ENCODE measurements at places on chromosomes 3 and 15.

GRCh38 chr15:35560258-35560657, 14.3 kb upstream of the DPH6 start:
- DNase-seq: no peak

DNA sequence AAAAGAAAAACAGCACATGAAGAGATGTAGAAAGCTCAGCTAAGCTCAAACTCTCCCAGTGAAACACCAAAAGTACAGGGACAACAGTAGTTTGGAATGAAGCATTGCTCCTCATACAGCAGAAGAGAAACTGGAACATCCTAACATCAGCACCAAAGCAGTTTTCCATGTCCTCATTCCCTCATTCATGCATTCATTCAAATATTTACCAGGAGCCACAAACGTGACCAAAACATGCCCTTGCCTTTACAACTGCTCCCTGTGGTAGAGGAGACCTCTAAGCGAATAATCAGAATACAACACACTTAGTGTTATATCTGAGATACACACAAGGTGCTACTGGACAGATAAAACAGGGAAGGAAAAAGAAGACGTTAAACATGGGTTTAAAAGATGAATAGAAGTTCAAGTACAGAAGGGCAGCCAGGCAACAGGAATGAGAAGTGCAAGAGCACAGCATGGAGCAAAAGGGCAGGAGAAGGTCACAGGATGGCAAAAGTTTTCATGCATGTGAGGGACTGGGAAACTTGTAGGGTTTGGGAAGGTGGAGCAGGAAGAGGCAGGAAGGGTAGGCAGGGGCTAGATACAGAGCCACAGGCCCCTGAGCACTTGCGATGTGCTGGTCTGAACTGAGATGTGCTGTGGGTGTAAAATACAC, 58.5 kb upstream of the LMCD1 start:
- no peak for DNase-seq

GRCh38 chr3:185084901-185085300, 68.0 kb downstream of the C3orf70 start:
- no peak for DNase-seq

- peak; percentile 96 for DNase-seq
Measured at GRCh38 chr3:128075522-128076482, 23.6 kb downstream of the SEC61A1 start.

GRCh38 chr15:24944954-24945353, 9.8 kb upstream of the SNRPN start:
- no peak for DNase-seq

- DNase-seq: no peak
Measured at GRCh38 chr3:155352900-155353490, 59.5 kb upstream of the STRIT1 start.

- no peak for DNase-seq
Measured at GRCh38 chr15:73981761-73982221, 10.3 kb downstream of the STOML1 start.

- no peak for DNase-seq
Measured at GRCh38 chr15:40847223-40847961, 3.5 kb downstream of the SPINT1 start.

GRCh38 chr15:54256190-54256589, 277.9 kb downstream of the UNC13C start:
- DNase-seq: no peak

All from type B pancreatic cell (in vitro differentiated cells).